ENCODE measurements at places on chromosomes 3 and 15.
A peak's percentile ranks its signal among the peaks of the same experiment; 100 is the strongest.

DNA sequence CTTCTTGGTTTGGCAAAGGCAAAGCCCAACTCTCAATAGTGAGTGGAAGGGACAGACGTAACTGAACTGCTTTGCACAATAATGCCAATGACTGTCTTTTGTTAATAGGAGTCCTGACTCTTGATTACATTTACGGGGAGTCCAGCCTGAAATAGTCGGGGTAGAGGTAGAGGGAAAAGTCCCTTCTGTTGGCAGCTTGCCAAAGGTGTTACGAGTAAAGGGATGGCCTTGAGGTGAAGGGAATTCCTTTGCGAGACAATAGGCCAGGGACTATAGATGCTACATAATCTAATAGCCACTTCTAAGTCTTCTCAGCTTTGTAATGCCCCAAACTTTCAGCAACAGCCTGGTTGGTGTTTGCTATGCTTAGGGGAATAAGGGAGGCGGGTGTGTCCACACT lies 2.2 kb upstream of the SENP2 start:
- DNase-seq = no peak

- DNase-seq = no peak
These were observed 67.3 kb upstream of the ST3GAL6 start for GRCh38 chr3:98695796-98696195.

- peak; percentile 38 for DNase-seq
These were observed at the start of gene ST6GAL1 for GRCh38 chr3:186930143-186930640. ST6GAL1 (plus strand) TSS chr3:186930526; CDS start chr3:187042704, 112,178 bp downstream.

DNA sequence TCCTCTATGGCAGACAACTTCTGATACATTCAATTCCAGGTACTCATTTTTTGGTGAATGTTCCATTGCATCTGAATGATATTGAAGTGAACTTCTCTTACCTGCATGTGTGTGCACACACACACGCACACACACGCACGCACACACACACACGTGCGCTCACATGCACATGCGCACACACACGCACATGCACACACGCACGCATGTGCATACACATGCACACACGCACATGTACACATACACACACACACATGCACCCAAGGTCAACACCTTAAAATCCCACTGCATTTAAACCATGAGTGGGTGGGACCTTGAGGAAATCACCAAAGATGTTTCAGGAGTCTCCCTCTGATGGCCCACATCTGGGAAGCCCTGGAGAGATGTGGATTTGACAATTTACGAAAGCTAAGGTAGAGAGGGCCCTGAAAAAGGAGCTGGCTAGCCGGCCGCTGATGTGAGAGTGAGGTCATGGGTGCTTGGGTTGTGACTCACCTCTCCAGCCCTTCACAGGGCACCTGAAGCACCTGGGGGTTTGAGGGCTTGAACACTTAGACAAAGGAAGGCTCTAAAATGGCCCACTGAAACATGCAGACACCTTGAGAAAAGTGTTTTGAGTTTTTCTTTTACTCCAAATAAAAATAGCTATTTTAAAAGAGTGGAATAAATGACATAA lies 269.1 kb upstream of the LRRFIP2 start:
- no peak for DNase-seq

DNA sequence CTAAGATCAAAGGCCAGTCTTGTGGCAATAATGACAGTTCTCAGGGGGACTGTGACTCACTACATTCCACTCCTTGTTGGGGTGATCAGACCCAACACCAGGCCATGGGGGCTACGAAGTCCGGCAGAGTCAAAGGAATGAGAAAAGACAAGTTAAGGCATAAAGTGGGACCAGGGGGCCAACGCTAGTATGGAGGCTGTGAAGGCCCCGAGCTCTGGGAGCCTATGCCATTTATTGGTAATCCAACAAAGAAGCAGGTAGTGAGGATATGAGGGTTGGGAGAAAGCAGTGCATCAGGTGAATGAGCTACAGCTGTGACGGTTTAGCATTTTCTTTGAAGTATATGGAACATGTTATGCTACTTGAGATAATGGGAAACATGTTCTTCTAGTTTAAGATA lies 104.4 kb upstream of the C2CD4B start:
- no peak for DNase-seq

DNA sequence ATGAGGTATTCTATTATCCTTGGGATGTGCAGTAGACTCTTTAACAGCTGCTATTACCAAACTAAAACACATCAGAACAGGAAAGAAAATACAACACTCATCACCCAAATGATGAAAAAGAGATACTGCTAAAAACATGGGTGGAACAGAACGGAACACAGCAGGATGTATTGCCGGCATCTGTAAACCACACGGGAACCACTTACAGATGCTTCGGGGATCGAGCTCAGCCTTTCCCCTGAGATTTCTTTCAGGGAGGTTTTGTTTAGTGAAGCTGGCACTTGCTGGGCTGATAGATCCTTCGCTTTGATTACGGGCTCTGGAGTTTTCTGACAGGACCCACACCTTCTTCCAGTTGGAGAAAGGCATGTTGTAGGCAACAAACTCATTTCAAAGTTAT lies 182.3 kb upstream of the FAM3D start:
- DNase-seq = no peak

DNA sequence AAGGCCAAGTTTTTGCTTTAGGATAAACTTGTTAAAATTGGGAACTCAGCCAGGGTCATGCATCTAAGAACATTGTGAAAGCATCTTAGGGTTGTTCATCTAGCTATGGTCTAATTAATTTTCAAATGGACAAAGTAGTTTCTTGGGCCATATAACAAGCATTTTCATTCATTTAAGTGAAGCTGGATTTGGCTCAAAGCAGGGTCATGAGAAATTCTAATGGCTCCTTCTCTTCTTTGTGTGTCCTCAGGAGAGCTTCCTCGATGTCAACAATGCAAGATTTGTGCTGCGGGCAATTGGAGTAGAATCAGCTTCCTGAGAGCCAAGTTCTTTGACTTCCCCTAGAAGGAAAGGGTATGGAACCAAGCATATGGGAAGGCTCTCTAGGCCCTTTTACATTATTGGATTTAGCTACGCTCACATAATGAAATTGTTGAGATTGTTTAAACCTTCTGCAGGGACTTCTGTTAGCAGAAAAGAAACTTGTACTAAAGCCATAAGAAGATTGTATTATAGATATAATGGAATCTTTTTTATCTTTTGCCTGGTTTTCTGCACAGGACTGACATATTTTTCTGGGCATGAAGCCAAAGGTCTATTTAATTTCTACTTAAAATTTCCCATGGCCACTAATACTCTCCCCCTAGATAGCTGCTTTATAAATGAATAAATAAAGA lies 1.8 kb upstream of the SAMMSON start:
- no peak for DNase-seq

DNA sequence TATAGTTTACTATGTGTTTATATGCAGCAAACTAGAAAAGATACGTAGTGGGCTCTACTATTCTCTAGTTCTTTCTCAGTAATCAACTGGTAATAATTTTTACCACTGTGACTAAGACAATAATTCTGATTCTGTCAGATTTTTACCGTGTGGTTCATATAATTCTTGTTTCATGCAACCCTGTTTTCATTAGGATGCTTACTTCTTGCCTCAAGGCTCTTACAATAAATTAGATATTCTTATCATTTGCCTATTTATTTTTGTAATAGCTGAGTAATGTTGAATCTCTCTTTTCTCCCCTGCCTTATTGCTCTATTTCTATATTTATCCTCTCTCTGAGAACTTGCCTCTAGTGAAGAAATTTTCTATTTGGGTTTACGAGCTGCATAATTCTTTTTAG lies 524.7 kb downstream of the NAALADL2 start:
- no peak for DNase-seq

DNA sequence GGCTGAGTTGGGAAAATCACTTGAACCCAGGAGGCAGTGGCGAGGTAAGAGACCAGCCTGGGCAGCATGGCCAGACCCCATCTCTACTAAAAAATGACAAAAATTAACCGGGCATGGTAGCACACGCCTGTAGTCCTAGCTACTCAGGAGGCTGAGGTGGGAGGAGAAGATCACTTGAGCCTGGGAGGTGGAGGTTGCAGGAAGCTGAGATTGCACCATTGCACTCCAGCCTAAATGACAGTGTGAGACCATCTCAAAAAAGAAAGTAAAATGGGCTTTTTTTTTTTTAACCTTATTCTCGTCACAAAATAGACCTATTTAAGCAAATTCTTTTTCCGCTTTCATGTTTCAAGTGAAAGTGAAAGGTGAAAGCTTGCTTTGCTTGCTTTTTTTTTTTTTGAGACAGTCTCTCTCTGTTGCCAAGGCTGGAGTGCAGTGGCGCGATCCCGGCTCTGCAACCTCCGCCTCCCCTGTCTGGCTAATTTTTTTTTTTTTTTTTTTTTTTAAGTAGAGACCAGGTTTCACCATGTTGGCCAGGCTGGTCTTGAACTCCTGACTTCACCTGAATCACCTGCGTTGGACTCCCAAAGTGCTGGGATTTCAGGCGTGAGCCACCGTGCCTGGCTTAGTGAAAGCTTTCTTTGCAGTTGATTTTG lies 3.6 kb downstream of the PDIA3 start:
- DNase-seq = no peak

- no peak for DNase-seq
These were observed 34.5 kb downstream of the SLCO2A1 start for GRCh38 chr3:133995264-133995663.

- DNase-seq = no peak
These were observed 27.1 kb downstream of the EIF2AK4 start for GRCh38 chr15:39961051-39961450.

GRCh38 chr15:60154764-60155325 lies 150.7 kb downstream of the FOXB1 start:
- DNase-seq = no peak

DNA sequence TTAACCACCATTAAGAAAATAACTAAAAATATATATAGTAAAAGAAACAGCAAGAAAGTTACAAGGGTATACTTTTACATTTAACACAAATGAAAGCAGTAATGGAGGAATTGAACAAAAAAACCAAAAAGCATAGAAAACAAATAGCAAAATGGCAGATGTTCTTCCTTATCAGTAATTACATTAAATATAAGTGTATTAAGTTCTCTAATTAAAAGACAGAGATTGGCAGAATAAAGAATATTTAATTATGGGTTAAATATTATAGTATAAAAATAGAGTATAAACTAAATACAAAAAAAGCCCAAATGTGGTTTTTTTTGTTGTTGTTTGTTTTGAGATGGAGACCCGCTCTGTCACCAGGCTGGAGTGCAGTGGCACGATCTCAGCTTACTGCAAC lies 20.5 kb downstream of the EHHADH start:
- no peak for DNase-seq

DNA sequence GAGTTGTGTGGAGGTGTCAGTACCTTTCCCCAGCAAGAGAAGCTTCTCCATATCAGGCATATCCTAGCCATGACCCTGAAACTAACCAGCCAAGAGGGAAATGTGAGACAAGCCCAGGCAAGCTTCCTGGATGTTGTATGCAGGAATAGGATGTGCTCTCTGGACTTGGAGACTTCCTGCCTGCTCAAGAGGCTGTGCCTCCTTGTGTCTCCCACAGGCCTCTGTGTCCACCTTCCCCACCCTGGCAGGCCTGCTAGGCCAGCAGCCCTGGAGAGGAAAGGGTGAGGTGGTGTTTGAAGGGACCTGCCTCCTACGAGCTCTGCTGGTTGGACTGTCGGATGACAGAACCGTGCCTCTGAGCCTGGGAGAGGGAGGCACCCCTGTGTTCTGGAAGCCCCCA lies 2.1 kb upstream of the DYNLT2B start:
- DNase-seq = no peak

DNA sequence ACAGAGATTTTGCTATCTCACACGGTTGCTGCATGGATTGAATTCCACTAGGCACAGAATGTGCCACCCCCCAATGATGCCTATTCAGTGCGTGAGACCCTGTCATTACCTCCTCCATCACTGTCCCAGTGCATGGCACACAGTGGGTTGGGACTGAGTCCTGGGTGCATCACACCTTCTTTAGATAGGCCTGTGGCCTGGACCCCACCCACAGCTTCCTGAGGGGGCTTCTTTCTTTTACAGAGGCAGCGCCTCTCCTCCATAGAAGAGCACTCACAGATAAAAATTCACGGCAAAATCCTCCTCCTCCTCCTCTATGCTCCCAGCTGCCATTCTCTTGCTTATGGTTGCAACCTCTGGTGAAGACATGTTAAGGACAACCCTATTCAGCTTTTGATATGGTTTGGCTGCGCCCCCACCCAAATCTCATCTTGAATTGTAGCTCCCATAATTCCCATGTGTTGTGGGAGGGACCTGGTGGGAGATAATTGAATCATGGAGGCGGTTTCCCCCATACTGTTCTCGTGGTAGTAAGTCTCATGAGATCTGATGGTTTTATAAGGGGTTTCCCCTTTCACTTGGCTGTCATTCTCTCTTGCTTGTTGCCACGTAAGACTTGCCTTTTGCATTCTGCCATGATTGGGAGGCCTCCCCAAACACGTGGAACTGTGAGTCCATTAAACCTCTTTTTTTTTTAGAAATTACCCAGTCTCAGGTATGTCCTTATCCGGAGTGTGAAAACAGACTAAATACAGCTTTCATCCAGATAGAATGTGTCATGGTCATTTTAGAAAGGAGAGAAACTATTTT lies 147.6 kb downstream of the KLF13 start:
- no peak for DNase-seq

- DNase-seq = no peak
These were observed 698.5 kb downstream of the OTOL1 start for GRCh38 chr3:162195147-162195546.

- DNase-seq = no peak
These were observed 55.6 kb upstream of the ICE2 start for GRCh38 chr15:60534546-60534945.

DNA sequence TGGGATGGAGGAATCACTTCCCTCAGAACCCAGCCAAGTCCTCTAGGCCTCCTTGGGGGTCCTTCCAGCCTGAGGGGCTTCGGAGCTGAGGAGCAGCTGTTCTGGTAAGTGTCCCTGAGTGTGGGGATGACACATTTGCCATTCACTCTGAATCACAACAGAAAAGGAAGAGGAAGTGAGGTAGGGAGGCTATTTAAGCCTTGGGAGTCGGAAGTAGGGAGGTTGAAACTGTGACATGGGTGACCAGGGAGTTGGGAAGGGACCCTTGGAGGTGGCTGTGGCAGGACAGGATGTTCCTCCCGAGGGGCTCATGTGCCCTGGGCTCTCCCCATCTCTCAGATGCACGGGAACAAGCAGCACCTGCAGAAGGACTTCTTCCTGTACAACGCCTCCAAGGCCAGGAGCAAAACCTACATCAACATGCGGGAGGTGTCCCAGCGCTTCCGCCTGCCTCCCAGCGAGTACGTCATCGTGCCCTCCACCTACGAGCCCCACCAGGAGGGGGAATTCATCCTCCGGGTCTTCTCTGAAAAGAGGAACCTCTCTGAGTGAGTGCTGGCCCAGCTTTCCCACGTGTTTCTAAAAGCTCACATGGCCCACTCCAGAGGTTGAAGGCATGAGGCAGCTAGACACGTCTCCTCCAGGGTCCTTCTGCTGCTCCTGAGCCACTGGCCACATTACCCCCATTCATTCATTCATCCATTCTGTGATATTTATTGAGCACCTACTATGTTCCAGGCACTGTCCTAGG lies 43.3 kb downstream of the CAPN3 start:
- no peak for DNase-seq

DNA sequence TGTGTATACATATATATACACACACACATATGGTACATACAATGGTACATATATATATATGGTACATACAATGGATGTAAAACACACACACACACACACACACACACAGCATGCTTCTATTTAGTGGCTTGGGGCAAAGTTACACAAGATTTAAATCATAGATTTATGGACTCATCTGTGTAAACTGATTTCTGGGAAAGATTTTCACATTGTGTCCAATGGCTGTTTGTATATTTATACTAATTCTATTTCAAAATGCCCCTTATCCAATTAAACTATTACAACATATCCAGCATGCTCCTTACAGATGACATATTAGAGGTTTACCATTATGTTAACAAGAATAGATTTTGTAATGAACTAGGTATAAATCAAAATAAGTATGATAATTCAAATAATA lies 94.9 kb downstream of the ANO10 start:
- DNase-seq = no peak

GRCh38 chr3:27526614-27527315 lies 42.6 kb upstream of the SLC4A7 start:
- DNase-seq = no peak

Measured in KG1 (cell line).